ENCODE measurements at places on chromosomes 2 and 18.

DNA sequence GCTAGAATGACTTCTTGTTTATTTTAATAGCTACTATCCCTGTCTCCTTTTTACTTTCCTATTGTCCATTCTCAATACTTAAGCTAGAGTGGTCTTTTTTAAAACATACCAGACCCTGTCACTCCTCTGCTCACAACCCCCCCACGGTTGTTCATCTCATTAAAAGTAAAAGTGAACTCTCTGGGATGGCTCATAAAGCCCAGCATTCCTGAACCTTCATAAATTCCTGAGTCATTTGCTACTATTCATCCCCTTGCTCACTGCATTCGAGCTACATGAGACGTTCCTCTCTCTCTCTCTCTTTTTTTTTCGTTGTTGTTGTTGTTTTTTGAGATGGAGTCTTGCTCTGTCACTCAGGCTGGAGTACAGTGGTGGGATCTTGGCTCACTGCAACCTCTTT is 148.7 kb upstream of the DSEL start:
- DNase-seq = no peak

DNA sequence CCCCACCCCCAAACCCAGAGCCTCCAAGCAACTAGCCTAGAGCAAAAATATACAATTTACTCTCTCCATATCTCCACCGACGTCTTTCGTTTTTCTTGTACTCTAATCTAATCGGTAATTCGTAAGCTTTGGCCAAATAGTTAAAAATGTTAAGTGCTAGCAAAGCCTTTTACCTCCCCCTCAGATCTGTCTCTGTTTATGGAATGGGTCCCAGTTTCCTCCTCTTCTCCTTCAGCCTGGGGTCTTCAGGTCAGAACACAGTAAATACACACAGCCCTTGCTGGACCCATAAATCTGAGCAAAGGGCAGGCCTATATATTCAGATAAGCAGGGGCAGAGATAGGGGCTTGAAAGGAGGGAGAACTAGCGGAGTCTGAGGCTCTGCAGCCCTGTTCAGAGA is 267.4 kb downstream of the MEIS1 start:
- no peak for DNase-seq

DNA sequence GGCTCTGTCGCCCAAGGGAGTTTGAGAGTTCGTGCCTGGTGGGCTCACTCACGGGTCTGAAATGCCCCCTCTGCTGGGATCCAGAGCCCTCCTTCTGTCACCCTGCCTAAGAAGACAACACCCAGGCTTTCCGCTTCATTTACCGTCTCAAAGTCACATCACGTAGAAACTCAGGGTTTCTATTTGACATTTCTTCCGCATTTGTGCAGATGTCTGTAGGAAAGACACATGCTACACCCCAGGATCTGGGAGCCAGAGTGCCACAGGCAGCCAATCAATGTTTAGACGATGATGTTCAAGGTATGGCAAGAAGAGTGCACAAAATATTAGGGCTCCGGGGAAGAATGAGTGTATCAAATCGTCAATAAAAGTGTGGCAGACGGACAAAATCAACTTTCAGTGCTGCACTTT is 24.4 kb upstream of the ACKR3 start:
- DNase-seq = no peak

GRCh38 chr18:58557008-58557435 is 71.9 kb downstream of the ALPK2 start:
- no peak for DNase-seq

DNA sequence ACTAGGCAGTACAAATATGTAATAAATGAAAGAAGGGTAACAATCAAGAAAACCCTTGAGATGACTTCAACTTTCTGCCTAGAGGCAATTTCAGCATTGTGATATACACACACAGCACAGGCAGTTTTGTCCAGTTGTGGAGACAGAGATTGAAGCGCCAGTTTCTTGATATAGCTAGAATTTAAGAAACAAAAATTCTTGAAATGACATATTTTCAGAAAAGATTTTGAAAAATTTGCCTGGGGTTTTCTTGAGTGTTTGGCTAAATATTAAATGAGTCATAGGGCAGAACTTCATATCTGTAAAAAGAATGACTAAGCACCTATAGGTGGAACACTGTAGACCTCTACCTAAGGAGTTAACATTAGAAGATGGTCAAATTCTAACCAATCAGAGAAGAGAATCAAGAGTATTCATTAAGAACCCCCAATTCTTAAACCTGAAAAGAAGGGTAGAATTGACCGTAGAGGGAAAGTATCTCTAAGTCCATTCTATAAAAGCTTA is 1266.8 kb upstream of the TMEFF2 start:
- DNase-seq = no peak

DNA sequence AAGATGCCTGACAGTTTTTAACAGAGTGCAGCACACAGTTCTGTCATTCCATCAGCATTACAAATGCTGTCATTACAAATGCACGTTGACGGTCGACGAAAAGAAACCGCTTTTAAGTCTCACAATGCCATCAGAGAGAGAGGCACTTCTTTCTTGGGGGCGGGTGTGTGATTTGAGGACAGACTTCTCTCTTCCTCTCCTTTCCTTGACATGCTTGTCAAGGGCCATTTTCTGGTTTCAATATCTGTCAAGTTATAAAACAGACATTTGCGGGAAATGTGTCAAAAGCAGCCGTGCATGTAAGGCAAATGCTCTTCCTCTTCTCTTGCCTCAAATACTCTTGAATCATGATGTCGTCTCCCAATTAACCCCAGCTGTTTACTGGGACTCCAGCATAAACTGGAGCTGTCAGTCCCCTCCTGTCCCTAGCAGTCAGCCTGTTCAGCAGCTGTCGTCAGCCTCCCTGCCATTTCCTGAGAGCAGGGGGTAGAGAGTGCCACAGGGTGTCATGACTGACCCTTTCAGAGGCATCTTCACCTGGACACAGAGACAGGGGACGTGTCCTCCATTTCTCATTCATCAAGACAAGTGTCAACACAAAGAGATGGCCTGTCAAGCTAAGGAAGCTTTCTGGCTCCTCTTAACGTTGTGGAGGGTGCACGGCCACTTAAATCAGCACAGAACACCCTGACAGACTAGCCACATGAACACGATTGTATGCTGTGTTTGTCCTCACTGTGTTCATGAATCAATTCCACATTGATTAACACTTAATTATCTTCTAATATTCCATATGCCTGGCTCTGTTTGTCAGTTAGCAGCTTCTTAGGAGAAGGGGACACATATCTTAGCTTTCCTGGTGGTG is 305.4 kb upstream of the RAB6C start:
- DNase-seq = no peak

- no peak for DNase-seq
These were observed 17.5 kb downstream of the SLC4A3 start for GRCh38 chr2:219644801-219645480.

DNA sequence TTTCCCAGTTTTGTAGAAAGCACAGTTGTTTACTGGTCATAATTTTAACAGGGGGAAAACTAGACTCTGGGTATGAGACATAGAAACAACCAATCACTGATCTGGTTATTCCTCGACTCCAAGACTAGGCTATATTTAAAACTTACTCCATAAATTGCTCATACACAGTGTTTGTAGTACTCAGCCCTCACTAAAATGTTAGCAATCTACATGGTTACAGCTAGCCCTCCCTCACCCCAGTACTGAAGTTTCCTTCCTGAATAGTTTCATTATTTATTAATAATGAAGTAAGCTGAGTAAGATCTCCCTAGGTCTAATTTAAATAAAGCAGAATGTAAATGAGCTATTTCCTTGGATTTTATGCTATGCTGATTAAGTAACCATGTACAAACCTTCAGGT is 275.1 kb downstream of the CDH20 start:
- no peak for DNase-seq

DNA sequence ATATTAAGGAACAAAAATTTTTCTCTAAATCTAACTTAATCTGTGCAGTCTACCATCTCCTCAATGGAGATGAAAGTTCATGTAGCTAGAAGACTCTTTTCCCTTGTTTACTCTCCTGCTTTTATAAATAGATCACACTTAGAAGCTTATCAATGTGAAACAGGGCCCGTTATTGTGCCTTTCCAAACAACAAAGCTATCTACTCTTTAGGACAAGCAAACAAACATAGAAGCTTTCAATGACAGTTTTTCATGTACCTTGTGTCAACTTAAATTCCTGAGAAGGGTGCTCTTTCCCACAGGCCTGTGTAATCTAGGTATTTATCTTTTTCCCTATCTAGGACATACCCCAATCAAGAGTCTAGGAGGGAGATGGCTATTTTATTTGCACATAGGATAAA is 247.8 kb upstream of the CWC22 start:
- no peak for DNase-seq

- peak; percentile 22 for DNase-seq
These were observed 443 bp downstream of the MC4R start for GRCh38 chr18:60372132-60372531.

DNA sequence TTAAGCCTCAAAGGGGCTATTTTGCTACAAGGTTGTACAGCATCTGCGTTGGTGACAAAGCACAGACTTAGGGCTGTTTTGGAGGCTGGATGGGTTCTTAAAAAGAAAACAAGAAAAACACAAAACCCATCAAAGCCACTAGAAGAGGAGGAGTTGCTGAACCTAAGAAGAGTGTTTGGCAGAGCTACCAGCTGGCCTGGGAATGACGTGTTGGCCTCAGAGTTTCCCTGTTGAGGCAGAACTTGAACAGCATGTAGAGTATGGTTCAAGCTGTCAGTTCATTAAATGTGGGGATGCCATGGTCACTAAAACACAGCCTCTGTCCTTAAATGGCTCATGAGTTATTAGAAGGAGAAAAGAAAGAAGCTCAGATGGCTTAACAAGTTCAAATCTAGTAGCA is 162.5 kb downstream of the TTC32 start:
- no peak for DNase-seq

GRCh38 chr2:41899189-41899588 is 148.6 kb upstream of the PKDCC start:
- DNase-seq = no peak

DNA sequence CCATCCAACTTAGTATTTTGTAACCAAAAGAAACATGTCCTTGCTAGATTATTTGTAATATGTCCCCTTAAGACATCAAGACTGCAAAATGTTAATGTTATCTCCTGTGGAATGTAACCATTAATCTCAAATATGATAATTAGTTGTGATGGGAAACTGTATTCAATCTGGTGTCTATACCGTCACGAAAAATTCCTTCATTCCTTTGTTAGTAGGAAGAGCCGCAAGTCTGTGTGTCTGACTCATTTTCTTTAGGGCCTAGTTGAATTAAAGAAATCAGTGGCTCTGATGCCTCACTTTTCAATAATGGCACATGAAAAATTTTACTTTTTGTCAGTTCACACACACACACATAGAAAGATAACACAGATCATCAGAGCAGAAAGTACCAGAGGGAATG is 127.1 kb upstream of the CHAC2 start:
- no peak for DNase-seq

DNA sequence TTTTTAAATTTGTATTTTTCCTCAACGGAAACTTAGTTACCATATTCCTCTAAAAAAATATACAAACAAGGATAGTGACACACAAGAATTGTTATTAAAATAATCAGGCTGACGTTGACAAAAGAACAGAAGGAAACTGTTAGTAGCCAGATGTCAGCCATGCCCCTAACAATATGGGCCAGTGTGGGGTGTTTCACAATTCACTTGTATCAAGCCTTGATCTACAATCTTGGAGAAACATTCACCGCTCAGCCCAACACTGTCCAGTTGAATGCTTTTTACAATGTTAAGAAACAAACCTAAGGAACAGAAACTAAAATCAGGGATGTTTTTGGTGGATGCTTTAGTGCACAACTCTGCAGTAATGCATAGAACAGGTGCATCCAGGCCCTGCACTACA is 44.6 kb downstream of the TMEFF2 start:
- no peak for DNase-seq

All from NCI-H146 (cell line).